Mesothelial cell of epicardium (in vitro differentiated cells): ENCODE measurements at places on chromosomes 2 and 18. TPM values are rescaled to one million over a fixed set of nuclear protein-coding genes. Genes with fewer than 3 reads are reported as not detected.

Gene ZNF396
- 1.2 to 1.8 TPM (median 1.6 TPM) in 3 replicates for total RNA-seq

Gene NEURL3
- 0.13 TPM in 1 of 3 replicates, not detected in the others for total RNA-seq

Gene SERPINB11
- not detected in 3 replicates for total RNA-seq

Gene CFAP53
- total RNA-seq, result 0.44 to 0.70 TPM (median 0.65 TPM) in 3 replicates

Gene SAG
- total RNA-seq, result not detected in 3 replicates

Gene EIF2AK2
- 65.7 to 66.8 TPM (median 66.7 TPM) in 3 replicates for total RNA-seq

Gene ANKRD30B
- total RNA-seq, result not detected in 3 replicates

Gene DCDC2C
- total RNA-seq, result not detected in 3 replicates
